ENCODE measurements at places on chromosomes 1 and 21. TPM values are rescaled to one million over a fixed set of nuclear protein-coding genes. Genes with fewer than 3 reads are reported as not detected.

DNA sequence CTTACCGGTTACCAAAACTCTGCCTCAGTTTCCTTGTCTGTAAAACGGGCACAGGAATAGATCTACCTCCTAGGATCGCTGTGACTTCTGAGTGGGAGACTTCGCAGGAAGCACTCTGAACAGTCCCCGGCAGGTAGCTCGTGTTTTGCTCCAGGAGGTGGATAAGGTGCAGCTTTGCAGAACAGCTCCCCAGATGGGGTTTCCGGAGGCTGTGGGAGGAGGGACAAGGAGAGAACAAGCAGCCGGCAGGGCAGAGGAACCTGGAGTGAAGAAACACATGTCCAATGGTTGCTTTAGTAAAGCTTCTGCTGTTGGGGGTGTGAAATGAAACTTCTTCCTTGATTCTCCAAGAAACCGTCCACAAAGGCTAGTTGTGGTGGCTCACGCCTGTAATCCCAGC lies 95.5 kb upstream of the TARDBP start:
- DNase-seq = no peak

DNA sequence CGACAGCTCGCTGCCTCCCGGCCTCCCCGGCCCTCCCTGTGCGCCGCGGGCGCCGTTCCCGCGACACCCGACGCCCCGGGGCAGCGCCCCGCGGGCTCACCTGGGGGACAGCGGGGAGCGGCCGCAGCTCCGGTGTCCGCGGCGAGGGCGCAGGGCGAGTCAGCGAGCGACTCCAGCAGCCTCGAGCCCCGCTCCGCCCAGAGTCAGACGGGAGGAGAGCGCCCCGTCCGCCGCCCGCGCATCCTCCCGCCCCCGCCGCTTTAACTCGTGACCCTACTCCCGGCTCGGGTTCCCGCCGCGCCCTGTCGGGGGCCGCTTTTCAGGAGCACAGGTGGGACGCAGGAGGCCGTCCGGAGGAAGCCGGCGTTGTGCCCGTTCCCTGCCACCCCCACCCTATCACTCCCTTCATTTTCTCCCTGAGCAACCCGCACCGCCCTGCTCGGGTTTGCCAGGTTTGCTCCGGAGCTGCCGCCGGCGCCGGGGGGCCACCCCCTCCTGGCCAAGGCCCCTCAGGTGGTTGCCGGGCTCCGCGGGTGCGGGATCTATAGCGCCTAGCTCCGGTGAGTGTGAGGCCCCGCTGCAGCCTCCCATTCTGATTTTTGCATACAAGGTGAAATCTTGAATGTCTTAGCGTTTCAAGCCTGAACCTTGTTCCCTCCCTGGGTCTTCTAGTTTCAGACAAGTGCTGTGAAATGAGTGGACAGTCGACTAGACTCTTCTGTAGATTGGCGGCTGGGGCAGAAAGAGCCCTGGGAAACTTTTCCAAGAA lies at the start of gene MCOLN3:
TSS of gene MCOLN3 (minus strand) at position 205 of the 769 bp plus-strand sequence. CDS start 3,140 bp downstream, outside the sequence.
- no peak for DNase-seq

- DNase-seq = no peak
Measured at GRCh38 chr1:189500778-189501177, 976.9 kb downstream of the BRINP3 start.

DNA sequence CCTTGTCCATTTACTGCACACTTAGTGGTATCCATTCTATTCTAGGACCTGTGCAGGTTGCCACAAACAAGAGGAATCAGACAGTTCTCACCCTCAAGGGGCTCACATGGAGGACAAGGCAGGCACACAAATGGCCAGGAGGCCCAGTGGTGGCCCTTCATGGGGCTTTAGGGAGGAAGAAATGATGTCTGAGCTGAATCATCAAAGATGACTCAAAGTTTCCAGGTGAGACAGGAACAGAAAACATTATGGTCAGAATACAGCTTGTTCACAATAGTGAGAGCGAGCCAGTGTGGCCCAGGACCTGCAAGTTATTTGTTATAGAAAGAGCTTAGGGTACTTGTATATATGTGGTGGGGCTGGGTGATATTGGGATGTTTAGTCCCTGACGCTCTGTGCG lies 26.4 kb downstream of the SHISAL2A start:
- DNase-seq = no peak

Gene LYPD8
- total RNA-seq = 15.0 TPM

DNA sequence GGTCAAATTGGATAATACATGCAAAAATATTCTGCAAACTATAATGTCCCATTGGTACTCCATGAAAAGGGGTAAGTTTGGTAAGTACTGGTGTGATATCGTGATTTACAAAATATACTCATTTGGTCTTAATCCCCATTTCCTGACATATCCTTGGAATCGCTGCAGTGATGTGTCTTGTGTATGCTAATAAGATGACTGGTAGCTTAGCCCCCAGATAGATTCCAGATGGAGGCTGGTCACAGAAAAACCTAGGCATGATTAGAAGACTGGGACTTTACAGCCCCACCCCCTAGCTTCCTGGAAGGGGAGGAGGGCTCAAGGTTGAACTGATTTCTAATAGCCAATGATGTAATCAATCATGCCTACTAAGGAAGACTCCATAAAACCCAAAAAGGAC lies 3.0 kb downstream of the VAMP4 start:
- DNase-seq = no peak

DNA sequence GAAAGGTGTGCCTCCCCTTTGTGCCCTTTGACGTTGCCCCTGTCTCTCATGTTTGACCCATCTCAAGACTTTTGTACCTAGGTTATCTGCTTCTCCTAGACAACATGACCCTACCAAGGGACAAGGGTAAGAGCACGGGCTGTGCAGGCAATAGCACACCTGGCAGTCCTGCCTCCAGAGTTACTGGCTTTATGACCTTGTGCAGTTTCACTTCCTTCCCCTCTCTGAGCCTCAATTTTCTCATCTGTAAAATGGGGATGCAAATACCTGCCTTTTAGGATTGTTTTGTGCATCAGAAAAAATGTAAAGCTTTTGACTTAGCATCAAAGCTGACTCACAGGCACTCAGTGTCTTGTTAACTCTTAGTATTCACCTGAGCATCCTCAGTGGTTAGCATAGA lies 36.4 kb downstream of the ELK4 start:
- no peak for DNase-seq

DNA sequence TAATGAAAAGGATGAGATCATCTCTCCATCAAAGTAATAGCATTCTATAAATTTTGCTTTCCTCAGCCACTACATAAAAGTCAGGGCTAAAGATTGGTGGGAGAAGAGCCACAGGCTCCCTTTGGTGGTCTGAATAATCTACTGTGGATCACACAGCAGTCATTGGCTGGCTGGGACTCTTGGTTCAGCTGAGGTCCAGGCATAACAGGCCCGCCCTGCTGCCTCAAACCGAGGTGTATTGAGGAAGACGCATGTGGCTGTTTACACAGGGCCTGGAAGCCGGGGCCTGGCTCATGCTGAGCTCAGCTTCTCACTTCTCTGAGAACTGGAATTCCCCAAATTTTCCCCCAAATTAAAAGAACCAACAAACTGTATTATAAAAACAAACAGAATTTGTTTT lies 139.2 kb downstream of the PTPRC start:
- no peak for DNase-seq

- DNase-seq = no peak
Measured at GRCh38 chr1:220755309-220755708, 7.2 kb downstream of the MTARC2 start.

Data from dorsolateral prefrontal cortex (tissue), 122 donors.